ENCODE measurements at places on chromosomes 3 and 15. TPM values are rescaled to one million over a fixed set of nuclear protein-coding genes. Genes with fewer than 3 reads are reported as not detected.
A peak's percentile ranks its signal among the peaks of the same experiment; 100 is the strongest.

GRCh38 chr3:5787861-5788488 lies 600.5 kb downstream of the EDEM1 start:
- no peak for DNase-seq

DNA sequence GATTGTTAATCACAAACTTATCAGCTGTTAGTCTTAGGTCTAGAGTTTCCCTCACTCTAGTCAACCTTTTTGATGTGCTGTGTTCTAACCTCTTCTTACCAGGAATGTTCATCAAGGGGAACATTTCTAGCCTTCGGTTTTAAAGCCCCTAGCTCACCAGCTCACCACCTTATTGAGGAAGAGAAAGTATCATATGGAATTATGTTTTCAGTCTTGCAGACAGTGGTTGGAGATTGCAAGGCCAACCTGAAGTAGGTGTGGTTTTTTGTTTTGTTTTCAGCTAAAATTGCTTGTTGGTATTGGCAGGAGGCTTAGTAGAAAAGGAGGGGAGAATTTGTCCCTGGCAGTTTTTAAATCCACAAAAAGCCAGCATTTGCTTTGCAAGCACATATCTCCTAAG lies 48.4 kb upstream of the CCDC80 start:
- no peak for DNase-seq

- DNase-seq, result no peak
Measured at GRCh38 chr15:77026501-77027110, 31.7 kb downstream of the PSTPIP1 start.

Gene CEP152
- total RNA-seq, result 9.8 TPM

Gene SLC24A5
- not detected for total RNA-seq

- peak; percentile 20 for DNase-seq
Measured at GRCh38 chr3:33006571-33007286, 55.3 kb downstream of the CCR4 start.

GRCh38 chr3:155326244-155326643 lies 32.8 kb upstream of the STRIT1 start:
- no peak for DNase-seq

GRCh38 chr3:129453732-129454131 lies 13.7 kb downstream of the IFT122 start:
- DNase-seq, result no peak

DNA sequence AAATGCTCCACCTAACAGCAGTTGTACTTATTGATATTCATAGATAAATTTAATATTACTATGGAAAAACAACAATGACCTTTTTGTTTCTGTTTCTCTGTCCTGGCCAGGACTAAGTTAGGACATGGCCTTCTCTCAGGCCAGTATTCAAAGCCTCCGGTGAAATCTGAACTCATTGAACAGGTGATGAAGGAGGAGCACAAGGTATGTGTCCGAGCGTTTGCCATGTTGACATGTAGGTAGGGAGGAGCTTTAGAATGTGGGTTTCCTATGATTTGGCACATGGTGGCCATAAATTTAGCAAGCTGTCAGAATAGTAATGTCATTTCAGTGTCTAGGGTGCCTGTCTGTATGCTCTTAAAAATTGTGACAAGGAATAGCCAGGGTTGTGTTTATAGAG lies 77.7 kb downstream of the USP13 start:
- no peak for DNase-seq

Gene MELTF
- 57.4 TPM for total RNA-seq

DNA sequence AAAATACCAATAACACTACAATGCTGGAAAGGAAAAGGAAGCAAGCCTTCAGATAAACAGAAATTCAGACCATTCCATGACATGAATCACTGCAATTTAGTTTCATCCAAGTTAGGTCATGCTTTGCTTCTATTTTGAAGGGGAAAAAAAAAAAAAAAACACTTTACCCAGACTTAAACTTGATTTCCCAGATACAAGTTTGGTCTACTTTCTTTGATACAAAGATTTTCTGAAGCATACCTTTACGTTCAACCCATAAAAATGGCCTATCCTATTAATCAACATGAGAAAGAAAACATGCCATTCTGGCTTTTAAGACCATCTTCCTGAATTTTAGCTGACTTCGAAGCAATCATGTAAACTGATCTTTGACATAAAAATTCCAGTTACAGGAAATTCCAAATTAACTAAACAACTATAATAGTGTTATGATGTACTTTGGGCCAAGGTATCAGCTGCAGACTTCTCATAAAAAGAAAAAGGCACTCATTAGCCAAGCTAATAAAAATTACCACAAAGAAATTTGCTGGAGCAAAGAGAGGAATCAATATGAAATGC lies 12.6 kb downstream of the OSBPL10 start:
- peak; percentile 72 for DNase-seq

GRCh38 chr3:21979706-21980105 lies 228.7 kb upstream of the ZNF385D start:
- peak; percentile 36 for DNase-seq

DNA sequence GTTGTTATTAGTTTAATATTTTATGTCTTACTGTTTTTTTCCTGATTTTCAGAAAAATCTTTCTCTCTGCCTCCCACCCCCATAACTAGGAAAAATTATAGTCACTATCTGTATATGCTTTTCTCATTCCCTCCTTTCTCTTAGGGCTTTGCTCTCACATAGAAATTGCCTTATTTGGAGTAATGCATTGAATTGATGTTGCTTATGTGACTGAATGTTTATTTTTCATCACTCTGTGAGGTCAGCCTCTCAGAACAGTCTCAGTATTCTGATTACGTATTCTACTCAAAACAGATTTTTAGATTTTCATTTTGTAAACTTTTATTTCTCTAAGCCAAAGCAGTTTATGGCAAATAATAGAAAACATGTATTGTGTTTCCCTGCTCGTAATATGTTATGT lies 121.0 kb downstream of the SLMAP start:
- DNase-seq, result no peak

Gene C3orf70
- 2.1 TPM for total RNA-seq
